ENCODE measurements at places on chromosomes 1 and 21.

DNA sequence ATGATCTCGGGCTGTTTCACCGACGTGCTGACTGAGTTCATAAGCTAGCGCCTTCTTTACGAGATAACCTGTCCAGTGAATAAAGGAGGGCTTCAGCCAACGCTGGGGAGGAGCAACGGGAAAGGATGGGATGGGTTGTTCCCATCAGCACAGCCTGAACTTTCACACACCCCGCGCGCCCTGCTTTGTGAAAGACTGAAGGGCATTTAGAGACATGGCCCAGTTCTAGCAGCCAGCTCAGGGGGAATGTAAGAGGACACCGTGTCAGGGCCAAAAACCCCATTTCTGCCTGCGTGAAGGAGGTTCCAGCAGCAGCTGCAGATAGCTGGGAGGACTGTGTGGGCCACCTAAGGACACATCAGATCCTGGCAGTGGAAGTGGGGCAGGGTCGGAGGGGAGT, 255.1 kb upstream of the RAB4A start:
- DNase-seq, result no peak

GRCh38 chr1:78072216-78072615, 26.4 kb downstream of the GIPC2 start:
- no peak for DNase-seq

DNA sequence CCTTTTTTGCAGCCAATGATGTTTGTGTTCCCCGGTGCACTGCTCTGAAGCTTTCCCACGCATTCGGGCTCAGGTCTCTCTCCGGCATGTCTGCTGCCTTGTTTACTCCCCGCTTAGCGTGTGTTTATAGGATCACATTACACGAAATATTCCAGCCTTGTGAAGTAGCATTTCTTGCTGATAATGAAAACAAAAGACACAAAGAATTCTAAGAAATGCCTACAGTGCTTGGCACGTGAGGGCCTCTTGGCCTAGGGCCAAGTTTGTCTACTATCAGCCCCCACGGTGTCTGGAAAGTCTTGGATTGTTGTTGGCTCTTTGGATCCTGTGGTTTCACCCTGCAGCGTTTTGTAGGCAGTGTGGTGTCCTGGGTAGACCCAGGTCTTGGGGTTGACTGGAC, 11.2 kb upstream of the GSTM4 start:
- no peak for DNase-seq

DNA sequence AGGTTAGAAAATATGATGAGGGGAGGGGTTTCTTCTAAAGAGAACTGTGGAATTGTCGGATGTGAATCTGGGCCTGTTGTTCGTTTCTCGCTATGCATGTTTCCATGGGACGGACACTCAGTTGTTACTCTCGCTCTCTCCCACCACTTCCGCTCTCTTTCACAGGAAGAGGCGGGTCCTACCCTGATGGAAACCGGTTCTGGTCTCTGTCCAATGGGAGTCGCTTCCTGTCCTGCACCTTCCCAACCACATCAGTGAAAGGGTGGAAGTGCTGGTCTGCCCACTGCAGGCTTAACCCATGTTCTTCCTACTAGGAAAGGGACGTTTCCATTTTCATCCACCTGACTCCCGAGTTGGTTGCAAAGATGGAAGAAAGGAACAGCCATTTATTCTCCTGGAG, 119.4 kb downstream of the KCNJ15 start:
- DNase-seq, result no peak

DNA sequence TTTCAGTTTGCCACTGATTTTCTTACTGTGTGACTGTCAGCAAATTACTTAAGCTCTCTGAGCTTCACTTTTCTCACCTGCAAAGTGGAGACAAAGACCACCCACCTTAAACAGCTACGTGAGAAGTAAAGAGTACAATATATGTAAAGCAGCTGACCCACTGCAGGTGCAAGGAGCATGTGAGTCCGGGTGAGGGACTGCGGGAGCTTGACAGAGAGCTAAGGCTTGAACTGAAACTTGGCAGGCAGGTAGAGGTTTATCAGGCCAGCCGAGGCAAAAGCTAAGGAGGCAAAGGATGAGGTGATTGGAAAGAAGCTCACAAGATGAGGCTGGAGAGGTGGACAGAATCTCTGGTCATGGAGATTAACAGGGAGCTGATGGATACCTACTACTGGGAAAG, 36.6 kb downstream of the NIBAN1 start:
- DNase-seq, result no peak

DNA sequence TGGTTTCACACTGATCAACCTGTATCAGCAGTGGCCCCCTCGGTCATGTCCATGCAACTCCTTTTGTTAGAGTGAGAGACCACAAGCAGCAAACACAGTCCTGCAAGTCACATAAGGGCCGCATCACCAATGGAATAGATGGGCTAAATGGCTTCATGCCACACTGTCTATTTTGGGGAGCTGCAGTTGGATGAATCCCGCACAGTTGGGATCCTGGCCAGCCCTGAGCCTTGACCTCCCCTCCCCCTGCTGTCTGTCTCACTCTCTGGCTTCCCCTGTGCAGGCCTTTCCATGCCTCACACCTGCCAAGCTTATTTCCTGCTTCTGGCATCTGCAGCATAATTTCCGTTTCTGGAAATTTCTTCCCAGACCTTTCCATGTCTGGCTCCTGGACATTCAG, 57.0 kb downstream of the CNIH3 start:
- peak; percentile 43 for DNase-seq

DNA sequence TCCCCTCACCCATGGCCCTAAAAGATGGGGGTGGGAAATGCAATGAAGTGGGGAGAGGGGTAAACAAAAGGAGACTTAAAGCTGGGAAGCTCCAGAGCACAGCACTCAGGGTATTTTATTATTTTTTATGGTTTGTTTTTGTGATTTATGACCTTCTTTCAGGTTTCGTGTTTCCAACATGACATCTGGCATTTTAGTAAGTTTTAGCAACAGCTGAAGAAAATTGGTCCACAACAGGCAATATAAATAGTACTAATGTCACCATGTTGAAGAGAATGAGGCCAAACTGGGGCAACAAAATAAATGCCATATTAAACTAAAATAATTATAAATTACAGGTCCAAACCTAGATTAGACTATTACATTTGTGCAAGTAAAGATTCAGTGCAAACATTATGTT, 56.3 kb downstream of the TBX15 start:
- DNase-seq, result no peak

- peak; percentile 89 for DNase-seq
Observed at GRCh38 chr1:201408176-201408833, 9.2 kb upstream of the LAD1 start.

DNA sequence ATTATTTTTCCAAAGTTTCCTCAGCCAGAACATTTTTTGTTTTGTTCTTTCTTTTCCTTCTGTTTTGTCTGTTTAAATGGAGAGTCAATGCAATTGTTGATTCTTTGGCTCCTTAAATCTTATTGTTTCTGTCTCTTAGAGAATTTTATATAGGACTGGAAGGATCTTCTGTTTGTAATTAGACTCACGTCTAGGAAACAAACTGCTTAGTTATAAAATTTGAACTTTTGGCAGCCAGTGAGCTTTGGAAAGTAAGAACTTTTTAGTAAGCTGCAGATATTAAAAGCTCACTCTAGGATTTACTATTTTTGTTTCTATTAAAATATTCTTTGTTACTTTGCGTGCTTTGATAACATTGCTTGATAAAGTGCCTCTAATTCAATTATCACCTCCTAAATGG, 109.8 kb upstream of the HNRNPU start:
- no peak for DNase-seq

DNA sequence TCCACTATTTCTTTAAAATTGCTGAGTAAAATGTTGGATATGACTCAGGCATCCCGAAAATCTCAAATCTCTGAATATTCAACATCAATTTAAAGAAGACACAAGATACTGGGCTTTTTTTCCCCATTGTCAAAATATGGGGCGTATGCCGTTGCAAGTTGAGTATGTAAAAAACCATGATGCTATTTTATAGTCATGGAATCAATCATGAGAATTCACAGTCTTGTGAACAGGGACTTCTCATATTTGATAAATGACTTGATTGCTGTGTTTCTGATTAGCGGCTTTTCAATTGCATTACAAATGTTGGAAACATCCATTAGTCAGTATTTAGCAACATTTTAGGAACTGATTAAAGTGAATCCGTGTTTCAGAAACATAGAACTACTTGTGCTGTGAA, 45.3 kb downstream of the SETD4 start:
- DNase-seq, result no peak

DNA sequence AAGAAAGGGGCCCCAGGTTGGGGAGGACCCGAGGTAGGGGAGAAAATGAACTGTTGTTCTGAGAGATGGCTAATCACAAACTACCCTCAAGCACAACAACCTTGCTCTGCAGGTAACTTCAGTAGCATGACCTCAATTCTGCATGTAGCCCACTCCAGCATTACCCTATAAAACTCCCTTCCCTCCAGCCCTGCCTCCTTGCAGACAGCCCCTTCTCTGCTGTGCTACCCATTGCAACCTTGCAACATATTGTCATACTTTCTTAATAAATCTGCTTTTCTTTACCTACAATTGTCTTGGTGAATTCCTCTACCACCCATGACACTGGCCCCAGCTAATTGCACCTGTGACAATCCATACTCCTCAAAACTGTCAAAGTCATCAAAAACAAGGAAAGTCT, 428.9 kb downstream of the MATN1 start:
- no peak for DNase-seq

DNA sequence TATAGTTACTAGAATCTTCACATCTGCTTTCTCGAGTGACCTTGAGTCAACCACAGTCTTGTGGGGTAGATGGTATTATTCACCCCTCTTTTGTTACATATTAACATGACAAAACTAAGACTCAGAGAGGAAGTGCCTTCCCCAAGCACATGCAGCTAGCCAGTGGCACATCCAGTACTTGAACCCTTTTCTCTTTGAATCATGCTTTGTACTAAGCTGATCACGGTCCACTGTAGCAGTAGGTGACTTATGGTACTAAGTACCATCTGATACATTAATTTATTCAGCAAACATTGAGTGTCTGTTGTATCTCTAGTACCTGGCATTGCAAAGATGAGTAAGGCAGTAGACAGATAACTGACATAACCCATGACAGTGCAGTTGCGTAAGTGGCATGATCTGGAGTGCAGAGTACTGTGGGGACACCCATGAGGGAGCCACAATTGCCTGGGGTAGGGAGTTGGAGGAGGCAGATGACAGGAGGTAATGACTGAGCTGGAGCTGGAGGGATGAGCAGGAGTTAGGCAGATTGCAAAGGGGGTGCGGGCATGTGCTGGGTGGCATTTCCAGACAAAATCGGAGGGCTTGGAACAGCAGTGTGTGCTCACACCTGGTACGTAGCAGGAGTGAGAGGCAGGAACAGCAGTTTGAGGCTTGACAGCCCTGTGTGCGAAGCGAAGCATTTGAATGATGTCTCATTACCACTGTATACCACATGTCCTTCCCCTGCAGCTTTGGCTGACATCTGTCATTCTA, 29.8 kb downstream of the UCK2 start:
- DNase-seq, result peak; percentile 77

- no peak for DNase-seq
Observed at GRCh38 chr1:153795934-153796785, 21.0 kb downstream of the SLC27A3 start.

DNA sequence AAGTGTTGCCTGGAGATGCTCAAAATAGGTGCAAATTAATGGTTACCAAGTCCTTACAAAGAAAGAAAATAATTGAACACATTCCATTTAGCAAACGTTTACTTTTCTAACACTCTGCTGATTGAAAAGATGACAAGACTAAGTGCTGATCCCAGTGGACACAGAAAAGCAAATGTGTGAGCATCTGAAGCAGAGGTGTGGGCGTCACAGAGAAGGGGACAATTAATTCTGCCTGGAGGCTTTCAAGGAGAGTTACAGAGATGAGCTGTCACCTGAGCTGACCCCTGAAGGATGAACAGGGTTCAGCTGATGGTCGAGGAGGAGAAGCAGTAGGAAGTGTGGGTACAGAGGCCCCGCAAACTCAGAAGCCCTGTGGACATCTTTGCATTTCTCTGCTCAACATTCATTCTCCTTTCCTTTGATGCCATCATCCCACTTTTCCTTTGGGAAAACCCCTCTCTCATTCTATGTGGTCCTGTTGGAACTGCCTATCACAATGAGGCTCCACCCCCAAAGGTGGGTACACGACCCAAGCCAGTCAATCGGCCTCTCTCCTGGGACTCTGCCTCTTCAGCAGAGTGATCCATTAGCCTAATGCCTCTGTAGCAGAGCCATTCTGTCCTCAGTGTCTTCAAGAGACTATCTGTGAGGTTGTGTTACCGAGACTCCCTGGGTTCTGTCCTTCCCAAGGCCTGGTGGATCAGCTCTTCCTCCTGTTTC, 17.2 kb upstream of the PLA2G2E start:
- no peak for DNase-seq

DNA sequence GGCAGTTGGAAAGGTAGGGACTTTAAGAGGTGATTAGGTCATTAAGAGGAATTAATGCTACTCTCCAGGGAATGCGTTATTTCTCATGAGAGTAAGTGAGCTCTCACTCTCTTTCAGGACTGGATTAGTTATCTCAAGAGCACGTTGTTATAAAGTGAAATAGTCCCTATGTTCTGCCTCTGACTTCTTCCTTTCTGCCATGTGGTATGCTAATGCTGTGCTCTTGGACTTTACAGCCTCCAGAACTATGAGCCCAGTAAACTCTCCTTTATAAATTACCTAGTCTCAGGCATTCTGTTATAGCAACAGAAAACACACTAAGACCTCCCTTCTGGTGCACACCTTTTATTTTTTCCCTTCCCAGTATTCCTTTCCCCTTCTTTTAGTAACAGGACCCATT, 187.8 kb downstream of the NR5A2 start:
- DNase-seq, result no peak
